ENCODE measurements at places on chromosomes 7 and 10. TPM values are rescaled to one million over a fixed set of nuclear protein-coding genes. Genes with fewer than 3 reads are reported as not detected.

Gene FOXP2
- 17.4 TPM for total RNA-seq

Gene ZFAND4
- total RNA-seq = 9.1 TPM

Gene DHX32
- 20.2 TPM for total RNA-seq

Gene CUZD1
- total RNA-seq = 1.4 TPM

DNA sequence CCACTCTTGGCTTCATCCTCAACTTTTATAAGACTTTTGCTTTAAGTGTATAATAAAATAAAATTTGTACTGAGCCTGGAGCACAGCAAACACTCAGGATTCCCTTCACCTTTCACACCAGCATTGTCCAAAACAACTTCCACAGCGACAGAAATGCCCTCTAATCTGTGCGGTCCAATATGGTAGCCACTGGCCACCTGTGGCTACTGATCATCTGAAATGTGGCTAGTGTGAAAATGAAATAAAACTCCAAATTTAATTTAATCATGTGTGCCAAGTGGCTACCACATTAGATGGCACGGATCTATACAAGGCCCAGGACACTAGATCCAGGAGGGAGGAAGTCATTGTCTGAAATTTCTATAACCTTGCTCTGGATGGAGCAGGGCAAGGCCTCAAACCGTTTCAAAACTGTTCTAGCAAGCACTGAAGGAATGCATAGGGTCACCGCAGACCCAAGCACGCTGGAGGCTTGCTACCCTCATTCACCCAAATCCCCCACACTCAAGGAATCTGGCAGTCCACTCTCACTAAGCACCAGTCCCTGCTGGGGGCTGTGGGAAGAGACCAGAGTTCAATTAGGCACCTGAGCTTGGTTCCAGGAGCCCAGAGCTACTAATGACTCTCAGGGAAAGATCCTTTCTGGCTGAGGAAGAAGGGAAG lies 6.3 kb upstream of the MYO1G start:
- no peak for DNase-seq

DNA sequence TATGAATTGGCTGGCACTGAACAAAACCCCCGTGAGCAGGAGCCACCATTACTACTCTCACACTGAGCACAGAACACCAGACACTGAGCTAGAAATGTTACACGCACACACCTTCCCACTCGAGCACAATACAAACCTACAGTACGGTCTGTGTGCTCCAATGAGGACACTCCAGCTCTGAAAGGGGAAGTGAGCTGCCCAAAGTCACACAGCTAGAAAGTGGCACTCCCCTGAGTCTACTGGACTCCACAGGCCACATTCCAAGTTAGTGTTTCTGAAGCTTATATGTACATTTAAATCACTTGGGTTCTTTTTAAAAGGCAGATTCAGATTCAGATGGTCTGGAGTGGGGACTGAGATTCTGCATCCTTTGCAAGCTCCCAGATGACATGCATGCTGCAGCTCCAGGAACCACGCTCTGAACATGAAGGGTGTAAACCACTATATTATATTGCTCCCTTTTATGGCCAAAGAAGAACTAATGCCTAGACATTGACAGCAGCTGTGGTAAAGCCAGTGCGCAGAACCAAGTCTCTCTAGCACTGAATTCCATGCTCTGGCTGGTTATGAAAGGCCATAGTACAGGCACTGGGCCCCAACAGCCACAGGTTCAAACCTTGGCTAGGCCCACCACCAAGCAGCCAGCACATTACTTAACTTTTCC lies 77.1 kb downstream of the FRMPD2 start:
- DNase-seq = no peak

DNA sequence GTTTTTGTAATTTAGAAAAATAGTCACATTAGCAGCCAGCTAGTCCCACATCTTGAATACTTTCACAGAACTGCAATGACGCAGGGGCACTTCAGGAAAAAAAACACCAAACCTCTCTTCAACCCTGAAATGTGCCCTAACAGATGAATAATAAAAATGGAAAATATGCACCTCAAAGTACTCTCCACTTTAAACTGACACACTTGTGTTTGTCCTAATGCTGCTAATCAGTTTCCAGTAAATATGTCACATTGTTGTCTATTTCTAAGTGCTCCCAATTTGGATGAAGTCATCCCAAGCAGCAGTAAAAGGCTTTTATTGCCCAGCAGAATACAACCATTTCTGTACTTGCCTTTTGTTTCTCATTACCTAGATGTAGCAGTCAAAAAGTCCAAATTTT lies 86.7 kb downstream of the PARD3 start:
- no peak for DNase-seq

Data from fibroblast of the aortic adventitia (primary cell).